T follicular helper cell (primary cell): ENCODE measurements at places on chromosomes 11 and 22.

DNA sequence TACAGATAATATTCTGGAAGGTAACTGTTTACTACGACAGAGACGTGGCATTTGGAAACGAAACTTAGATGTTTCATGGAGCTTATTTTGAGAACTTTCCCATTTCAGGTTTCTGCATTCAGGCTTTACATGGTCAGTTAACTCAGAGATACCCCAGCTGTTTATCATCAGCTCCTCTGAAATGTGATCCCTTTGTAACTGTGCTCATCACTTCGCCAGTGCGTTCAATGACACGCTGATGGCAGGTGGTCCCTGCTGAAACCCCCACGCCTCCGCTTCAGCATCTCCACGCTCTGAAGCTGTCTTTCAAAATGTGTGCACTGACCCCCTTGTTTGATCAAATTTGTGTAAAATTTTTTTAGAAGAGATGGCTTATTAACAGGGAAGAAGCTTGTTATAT lies 30.5 kb downstream of the ALG12 start:
- no peak for DNase-seq

GRCh38 chr11:110338684-110339083 lies 42.3 kb upstream of the RDX start:
- no peak for DNase-seq

- no peak for DNase-seq
Measured at GRCh38 chr11:19458231-19458630, 217.5 kb upstream of the E2F8 start.

GRCh38 chr11:130323452-130324450 lies 9.0 kb upstream of the ZBTB44 start:
- DNase-seq = no peak

- no peak for DNase-seq
Measured at GRCh38 chr11:110501428-110501827, 71.7 kb downstream of the FDX1 start.

DNA sequence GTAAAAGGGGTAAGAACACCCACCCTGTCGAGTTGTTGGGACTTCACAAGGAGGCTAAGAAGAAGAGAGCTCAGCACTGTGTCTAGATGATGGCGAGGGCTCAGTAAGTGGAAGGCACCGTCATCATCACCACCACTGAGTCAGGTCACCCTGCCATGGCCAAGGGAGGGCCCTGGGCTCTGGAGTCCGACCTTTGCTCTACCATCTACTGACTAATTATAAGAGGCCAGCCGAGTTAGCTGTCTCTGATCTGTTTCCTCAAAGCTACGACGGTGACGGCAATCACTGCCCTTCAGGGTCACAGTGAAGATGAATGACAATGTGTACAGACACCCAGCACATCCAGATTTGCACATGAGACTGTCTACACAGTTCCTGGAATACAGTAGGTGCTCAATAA lies 29.3 kb downstream of the KIAA0930 start:
- no peak for DNase-seq

DNA sequence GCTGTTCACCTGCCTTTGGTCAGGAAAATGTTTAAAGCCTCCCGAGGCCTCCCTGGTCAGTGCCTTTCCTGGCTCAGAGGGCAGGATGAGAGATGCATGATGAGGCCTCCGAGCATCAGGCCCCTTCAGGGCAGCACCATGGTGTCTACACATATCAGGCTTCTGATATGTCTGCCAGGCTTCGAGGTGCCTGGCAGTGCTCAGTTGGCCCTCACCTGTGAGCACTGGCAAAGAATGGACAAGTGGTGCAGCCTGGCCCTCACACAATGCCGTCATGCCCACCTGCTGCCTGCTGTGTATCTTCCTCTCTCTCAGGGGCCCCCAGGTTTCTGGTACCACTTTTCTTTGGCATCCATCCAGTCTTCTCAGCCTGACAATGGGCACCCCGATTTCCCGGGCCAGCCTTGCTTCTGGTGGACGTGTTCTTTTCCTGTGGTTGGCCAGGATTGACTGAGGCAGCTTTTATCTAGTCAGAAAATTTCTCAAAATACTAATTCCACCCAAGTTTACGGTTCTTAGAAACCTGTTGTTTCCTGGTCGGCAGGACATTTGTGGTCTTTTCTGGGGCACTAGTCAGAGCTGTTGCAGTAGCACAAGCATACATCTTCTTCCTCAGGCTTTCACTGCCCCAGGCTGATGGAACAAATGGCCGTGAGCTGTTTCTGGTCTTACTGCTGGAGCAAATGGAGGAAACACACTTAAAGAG lies 76.8 kb upstream of the SUSD2 start:
- DNase-seq = no peak

GRCh38 chr22:45756558-45756957 lies 84.9 kb downstream of the ATXN10 start:
- no peak for DNase-seq

DNA sequence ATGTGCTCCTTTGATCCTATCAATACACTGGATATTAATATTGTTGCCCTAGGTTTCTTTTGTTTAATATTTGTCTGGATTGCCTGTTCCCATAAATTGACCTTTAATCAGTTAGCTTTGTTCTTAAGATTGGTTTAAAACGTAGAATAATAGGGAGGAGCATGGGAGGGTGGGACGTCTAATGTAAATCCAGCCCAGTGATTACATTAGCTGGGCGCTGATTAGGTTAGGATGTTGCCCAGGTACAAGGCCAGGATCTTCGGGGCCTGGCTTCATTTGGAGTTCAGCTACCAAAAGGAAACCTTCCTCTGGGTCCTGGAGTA lies at the start of gene SRSF8:
SRSF8 (plus strand) TSS at position 204 of the 323 bp plus-strand sequence. CDS start 308 bp downstream, outside the sequence.
- DNase-seq = no peak
